ENCODE measurements at places on chromosomes 5 and 9.

DNA sequence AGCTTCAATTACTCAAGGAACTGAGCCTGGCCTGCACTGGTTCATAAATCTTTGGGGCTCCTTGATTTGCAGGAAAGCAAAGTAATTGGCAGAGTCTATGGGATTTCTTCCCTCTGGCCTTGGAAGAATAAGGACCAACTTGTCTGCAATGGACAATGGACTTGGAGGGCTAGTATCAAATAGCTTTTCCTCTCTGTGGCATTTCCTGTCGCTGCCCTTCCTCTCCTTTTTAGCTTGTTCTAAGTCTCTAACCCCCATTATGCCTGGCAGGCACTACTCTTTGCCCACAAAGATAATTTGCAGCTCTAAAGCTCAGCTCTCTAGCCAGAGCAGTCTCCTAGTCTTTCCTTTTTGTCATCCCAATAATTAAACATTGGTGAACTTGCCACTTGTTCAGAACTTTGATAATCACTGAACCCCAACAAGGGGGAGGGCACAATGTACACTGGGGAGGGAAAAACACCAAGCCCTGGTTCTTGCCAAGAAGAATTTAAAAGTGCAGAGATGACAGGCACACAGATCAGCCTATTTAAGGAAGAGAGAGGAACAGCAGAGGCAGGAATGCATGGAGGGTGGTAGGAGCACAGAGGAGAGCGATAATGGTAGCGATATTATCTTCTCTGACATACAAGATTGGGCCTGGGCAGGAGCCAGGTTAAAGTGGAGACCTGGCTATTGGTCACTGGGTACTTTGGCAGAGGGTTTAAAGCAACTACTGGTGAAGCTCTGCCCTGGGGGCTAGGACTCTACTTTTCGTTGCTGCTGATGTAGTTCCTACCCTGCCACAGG, 38.5 kb downstream of the FAM219A start:
- no peak for DNase-seq

DNA sequence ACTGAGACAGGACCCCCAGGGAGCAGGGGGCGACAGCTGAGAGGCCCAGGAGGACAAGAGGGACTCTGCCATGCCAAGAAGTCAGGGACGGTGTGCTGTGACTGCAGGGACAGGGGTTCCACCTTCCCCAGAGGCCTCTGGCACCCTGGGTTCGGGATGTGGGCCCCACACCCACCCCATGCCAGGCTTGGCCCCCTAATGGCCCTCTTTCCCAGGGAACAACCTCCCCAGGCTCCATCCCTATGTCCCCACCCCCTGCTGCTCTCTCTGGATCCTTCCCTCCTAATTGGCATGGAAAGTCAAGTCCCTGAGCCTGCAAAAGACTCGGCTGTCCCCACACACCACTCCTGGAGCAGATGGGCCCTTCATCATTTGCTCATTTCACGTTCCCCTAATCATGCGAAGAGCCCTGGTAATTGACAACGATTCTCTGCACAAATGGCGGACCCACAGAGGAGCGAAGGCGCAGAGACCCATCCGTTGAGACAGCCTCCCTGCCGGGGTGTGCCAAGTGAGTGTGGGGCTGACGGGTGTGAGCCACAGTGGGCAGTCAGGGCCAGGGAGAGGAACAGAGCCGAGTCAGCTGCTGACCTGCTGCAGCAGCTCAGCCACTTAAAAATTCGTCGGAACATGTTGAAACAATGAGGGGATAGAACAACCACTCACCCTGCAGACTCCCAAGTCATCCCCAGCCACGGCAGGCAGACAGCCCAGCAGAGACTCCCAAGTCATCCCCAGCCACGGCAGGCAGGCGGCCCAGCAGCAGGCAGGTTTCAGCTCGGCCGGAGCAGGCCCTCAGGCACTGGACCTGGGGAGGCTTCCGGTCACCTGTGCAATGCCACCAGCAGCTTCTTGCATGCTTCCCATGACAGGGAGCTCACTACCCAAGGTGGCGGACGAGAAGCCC, 109.0 kb downstream of the VAV2 start:
- DNase-seq, result no peak

- no peak for DNase-seq
Measured at GRCh38 chr9:35510754-35511428, 21.0 kb downstream of the RUSC2 start.

- DNase-seq, result no peak
Measured at GRCh38 chr9:94767331-94768072, 41.0 kb downstream of the AOPEP start.

- DNase-seq, result no peak
Measured at GRCh38 chr5:135724617-135725016, 109.8 kb upstream of the SLC25A48 start.

- DNase-seq, result no peak
Measured at GRCh38 chr9:2645569-2645968, 24.0 kb downstream of the VLDLR start.

DNA sequence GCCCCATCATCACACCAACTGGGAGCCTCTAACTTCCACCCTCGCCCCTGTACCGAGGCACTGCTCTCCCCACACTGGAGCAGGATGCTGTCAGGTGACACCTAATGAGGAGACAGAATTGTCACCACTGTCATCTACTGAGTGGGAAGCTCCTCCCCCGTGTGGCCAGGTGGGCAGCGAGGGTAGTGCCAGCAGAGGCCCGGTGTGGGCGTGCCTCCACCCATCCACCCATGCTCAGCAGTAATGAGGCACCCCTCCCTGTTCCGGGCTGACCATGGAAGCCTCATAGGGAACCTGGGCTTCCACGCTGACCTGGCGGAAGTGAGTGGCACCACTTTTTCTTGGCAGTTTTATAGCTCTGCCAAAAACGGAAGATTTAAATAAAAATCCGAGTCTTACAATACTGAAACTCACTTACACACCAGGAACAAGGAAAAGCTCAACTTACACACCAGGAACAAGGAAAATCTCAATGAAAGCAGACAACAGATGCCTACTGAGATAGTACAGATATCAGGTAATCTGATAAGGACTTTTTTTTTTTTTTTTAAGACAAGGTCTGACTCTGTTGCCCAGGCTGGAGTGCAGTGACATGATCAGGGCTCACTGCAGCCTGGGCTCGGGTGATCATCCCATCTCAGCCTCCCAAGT, 30.6 kb upstream of the ASS1 start:
- no peak for DNase-seq

DNA sequence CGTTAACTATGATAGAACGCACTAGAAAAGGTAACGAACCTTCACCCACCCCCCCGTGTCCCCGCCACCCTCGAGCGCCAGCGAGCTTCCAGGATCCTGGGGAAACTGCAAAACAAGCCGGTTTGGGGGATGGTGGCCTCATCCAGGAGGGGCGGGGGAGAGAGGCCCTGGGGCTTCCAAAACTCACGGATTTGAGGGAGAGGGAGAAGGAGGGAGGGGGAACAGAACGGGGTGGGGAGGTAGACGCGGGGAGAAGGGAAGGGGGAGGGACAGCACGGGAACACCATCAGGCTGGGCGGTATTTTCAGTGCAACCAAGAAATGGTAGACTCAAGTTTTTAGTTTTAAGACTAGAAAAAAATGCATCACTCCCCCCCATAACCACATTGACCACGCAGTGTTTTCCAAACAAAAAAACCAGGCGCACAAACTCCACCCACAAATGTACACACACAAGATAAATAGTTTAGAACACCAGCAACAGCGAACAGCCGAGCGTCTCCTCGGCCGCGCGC, 1.4 kb downstream of the NRARP start:
- DNase-seq, result no peak

GRCh38 chr9:133557581-133557980, 23.1 kb downstream of the ADAMTSL2 start:
- DNase-seq, result no peak

GRCh38 chr5:179730852-179731251, 1.8 kb upstream of the MAML1 start:
- DNase-seq, result no peak

- no peak for DNase-seq
Measured at GRCh38 chr5:151772846-151773561, 1.2 kb downstream of the G3BP1 start.

GRCh38 chr5:107478068-107478641, 192.6 kb downstream of the EFNA5 start:
- DNase-seq, result no peak

- DNase-seq, result no peak
Measured at GRCh38 chr5:96871686-96872085, 4.6 kb upstream of the ERAP2 start.

DNA sequence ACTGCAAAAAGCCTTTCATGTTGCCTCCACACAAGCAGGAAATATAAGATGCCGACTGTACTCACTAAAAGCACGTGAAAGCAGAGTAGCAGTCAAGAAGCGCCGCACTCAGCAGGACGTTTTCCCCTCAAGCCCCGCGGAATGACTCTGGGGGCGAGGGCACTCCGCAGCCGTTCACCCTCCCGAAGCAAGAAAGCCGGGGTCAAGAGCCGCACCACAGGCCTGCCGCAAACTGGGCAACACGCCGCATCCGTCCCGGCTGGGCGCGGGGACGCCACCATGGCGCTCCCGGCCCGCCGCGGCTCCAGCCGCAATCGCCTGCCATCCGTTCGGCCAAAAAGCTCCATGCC, 364 bp downstream of the RPS6 start:
- no peak for DNase-seq

- DNase-seq, result no peak
Measured at GRCh38 chr5:78896132-78896531, 89.0 kb downstream of the ARSB start.

GRCh38 chr9:118331622-118332045, 627.4 kb downstream of the TLR4 start:
- no peak for DNase-seq

GRCh38 chr5:89449392-89450148, 566.6 kb upstream of the MEF2C start:
- DNase-seq, result no peak

DNA sequence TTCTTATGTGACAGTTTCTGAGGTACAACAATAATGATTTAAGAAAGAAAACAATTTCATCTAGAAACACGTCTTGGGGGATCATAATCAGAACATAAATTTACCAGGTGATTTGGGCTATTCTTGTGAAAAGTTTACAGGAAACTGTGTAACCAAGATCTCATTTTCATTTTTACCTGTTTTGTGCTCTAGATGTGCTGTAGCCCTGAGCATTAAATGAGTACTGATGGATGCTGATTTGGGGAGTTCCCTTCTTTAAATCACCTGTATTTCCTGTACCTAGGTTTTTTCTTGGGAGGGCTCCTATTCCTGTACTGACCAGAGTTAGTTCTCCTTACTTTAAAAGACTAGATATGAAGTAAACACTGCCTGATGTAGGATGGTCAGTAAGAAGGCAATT, 12.7 kb downstream of the MATR3 start:
- no peak for DNase-seq

GRCh38 chr5:74934949-74935751, 69.0 kb upstream of the FAM169A start:
- DNase-seq, result peak; percentile 34
